ENCODE measurements at places on chromosomes 7 and 10. TPM values are rescaled to one million over a fixed set of nuclear protein-coding genes. Genes with fewer than 3 reads are reported as not detected.

- DNase-seq, result no peak
Observed at GRCh38 chr7:150945171-150945852, 32.8 kb downstream of the KCNH2 start.

DNA sequence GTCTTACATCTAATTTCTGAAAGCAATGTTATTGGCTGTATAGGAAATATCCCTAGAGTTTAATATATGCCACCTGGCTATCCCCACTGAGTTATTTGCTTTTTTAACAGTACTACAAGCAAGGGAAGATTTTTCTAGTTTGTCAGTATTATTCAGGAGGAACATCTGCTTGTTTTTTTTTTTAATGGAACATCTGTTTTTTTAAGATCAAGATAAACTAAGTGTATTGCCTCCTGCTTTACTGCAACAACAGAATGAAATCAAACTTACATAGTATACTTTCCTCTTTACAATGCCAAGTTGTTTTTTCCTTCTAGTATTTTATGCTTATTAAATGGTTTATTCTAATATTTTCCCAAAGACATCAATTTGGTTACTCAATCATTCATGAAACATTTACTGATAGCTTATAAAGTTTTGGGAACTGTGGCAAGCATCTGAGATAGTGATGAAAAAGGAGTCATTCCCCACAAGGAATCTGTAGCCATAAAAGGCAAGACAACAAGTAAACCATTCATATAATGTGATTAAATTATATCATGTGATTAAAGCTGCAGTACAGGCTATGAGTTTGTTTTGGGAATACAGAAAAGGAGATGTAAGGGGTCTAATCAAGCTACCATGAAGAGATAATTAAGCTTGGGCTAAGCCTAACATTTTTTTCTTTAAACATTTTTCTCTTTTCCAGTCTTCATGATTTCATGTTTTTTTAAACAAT, 17.4 kb downstream of the MTPN start:
- DNase-seq, result no peak

DNA sequence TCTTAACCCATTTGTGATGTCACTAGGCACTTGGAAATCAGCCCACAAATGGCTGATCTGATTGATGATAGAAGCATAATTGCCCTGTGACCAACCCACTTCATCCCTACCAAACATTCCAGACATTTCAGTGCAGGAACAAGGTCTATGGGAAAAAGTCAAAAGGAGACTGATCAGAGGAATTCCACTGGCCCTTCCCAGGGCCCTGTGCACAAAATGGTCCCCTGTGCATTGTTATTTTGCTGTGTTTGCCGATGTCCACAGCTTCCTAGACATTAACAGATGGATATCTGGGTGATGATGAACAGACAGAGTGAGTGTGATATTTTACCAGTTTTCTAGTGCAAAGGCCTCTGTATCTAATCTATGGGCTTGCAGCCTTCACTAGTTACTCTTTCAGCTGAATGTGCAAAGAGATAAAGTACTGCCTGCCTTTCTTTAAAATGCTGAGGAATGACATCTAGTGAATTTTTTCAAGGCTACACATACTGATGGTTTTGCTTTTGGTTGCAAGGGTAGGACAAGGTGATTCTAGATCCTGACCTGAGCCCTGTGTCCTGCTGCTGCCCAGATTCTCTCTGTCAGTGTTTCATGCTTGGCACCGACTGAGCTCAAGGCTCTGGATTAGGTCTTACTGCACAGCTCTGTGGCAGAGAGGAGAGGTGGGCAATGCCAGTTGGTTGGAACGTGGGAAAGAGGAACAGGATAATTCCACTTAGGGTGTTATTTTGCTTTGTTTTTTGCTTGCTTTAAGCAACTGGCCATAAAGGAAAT, 55.4 kb downstream of the CALD1 start:
- no peak for DNase-seq

GRCh38 chr7:102444961-102445673, 11.7 kb downstream of the ORAI2 start:
- no peak for DNase-seq

GRCh38 chr10:102468683-102469082, 17.3 kb upstream of the C10orf95 start:
- no peak for DNase-seq

The NAT16 gene
- total RNA-seq, result 0.29 TPM
